ENCODE measurements at places on chromosomes 1 and 21.

DNA sequence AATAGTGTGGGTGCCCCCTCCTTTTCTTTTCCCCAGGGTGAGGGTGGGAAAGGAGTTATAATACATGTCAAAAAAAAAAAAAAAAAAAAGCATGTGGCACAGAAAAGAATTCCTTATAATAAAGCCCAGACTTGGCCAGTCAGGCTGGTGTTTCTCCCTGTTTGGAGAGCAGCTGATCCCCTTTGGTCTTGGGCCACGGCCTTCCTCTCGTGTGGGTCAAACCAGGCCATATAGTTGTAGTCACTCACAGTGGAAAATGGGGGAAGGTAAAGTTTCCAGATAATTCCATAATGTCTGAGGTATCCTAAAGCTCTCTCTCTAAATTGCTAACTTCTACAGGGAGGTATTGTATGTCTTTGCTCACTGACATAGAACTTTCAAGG lies 22.0 kb downstream of the CLIC6 start:
- no peak for DNase-seq

- DNase-seq: no peak
Measured at GRCh38 chr1:226534098-226534497, 14.5 kb upstream of the STUM start.

GRCh38 chr1:24714859-24715520 lies 30.3 kb upstream of the CLIC4 start:
- no peak for DNase-seq

GRCh38 chr1:119879510-119880434 lies 16.5 kb downstream of the ADAM30 start:
- DNase-seq: no peak

- DNase-seq: no peak
Measured at GRCh38 chr1:212827831-212828278, 19.6 kb downstream of the SPATA45 start.

- DNase-seq: no peak
Measured at GRCh38 chr1:55234016-55234415, 18.9 kb upstream of the USP24 start.

DNA sequence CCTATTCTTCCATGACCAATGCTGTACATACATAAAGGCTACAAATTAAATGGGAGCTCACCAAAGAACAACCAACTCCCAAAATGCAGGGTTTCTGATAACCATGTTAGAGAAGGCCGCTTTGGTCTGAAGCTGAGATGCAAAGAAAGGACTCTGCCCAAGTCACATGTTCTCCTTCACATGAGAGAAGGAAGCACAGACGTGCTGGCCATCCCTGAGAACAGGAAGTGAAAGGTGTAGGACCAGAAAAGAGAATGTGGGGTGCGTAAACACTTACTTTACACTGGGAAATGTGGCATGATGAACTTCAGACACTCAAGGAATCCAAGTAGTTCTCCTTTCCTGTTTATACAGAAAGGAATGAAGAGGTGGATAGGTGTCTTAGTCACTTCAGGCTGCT lies 31.7 kb upstream of the TADA1 start:
- DNase-seq: no peak

DNA sequence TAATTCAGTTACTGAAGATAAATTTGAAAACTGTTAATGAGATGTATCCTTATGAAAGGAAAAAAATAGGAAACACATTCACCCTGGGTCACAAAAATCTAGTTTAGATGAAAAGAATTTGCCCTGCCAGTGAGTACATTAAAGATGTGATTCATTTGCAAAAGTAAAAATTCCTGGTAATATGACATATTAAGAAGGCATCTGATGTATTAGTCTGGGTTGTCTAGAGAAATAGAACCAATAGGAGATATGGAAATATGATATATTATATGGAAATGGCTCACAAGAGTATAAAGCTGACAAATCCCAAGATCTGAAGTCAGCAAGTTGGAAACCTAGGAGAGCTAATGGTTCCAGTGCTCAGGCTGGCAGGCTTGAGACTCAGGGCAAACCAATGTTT lies 153.8 kb downstream of the MRPL39 start:
- DNase-seq: no peak

- peak; percentile 34 for DNase-seq
Measured at GRCh38 chr21:42162831-42163510, 56.0 kb upstream of the ABCG1 start.

GRCh38 chr1:154770897-154771594 lies 99.0 kb downstream of the KCNN3 start:
- no peak for DNase-seq

DNA sequence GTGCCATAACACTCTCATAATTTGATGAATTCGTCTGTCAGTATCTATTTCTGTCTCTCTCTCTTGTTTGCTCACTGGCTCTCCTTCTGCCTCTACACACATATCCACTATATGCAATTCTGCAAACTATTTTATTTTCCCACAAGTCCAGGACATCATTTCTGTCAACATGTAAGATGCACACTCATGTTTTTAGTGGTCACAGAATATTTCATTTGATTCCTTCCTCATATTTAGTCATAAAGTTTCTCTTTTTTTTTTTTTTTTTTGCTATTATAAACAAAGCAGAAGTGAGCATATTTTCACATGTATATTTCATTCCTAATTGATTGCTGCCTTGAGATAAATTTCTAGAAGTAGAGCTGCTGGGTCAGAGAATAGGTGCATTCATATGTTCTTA lies 165.3 kb downstream of the PGBD5 start:
- DNase-seq: no peak

GRCh38 chr21:10463156-10463555 lies 58.2 kb upstream of the TPTE start:
- no peak for DNase-seq

DNA sequence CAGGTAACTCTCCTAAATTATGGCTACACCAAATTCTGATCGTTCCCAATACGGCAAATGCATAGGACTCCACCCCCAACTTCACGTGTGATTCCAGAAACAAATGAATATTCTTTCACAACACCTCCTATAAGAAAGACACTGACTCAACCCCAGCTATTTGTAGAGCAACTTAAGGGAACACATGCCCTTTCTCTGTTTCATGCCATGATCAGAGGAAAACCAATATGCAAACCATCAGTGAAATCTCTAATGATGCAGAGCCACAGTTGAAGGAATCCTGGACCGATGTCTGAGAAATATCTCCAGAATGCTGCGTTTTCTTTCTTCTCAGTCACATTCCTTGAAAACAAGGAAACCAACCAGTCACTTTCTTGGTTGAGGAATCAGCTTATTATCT lies 164.2 kb upstream of the PTBP2 start:
- no peak for DNase-seq

DNA sequence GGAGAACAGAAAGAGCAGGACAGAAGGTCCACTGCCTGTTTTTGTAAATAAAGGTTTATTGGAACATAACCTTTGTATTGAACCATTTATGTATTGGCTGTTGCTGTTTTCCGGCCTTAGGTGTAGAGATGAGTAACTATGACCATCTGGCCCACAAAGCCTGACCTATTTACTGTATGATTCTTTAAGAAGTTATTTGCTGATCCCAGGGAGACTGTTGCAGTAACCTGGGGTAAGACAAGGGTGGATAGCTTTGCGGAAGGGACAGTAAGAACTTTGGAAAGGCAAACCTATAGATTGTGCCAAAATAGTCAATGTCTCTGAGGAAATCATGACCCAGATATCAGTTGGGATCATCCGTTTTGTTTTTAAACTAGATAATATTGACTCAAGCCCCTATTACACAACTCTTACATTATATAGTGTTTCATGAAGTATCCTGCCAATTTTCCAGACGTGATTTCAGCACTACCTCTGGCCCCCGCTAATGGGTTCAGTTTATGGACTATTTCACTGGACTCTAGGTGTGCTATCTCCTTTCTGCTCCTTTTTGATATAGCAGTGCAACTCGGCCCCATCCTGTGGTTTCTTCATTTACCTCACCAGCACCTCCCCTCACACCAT lies 20.8 kb upstream of the TLCD4 start:
- no peak for DNase-seq

GRCh38 chr1:241640867-241641622 lies 876 bp upstream of the CHML start:
- no peak for DNase-seq

GRCh38 chr1:116425987-116426386 lies 52.9 kb downstream of the ATP1A1 start:
- DNase-seq: no peak

DNA sequence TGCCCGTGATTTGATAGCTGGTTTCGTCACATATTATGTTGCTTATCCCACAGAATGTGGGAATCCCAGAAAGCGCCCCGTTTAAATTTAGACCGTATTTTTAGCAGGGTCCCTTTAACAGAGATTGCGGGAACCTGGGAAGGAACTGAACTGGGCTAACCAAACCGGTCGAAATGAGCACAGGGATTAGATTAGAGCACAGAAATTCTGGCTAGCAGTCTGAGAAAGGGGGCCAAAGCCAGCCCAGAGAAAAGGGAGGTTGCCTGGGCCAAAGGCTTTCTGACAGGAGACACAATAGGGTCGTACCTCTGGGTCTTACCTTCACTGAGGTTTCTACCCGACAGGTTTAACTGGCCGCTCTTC lies 327 bp downstream of the LRRC40 start:
- DNase-seq: no peak

DNA sequence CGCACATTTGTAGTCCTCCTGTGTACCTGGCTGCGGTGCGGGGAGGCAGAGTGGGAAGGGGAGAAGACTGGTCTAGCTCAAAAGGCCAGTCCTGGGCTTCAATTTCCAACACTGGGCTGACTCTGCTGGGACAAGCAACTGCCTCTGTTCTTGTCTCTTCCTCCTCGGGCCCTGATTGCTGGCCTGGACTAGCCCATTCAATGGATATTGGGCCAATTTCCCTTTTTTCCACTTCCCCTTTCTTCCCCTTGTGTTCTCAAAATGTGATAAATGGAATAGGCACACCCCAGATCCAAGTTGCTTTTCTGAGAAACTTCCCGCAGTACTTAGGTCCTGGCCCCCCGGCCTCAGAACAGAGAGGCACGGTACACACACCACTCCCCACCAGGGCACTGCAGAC lies 48.2 kb downstream of the SPSB1 start:
- no peak for DNase-seq

GRCh38 chr1:93757256-93758036 lies 75.8 kb upstream of the BCAR3 start:
- no peak for DNase-seq

- DNase-seq: no peak
Measured at GRCh38 chr1:39988618-39989343, 33.8 kb downstream of the MFSD2A start.

DNA sequence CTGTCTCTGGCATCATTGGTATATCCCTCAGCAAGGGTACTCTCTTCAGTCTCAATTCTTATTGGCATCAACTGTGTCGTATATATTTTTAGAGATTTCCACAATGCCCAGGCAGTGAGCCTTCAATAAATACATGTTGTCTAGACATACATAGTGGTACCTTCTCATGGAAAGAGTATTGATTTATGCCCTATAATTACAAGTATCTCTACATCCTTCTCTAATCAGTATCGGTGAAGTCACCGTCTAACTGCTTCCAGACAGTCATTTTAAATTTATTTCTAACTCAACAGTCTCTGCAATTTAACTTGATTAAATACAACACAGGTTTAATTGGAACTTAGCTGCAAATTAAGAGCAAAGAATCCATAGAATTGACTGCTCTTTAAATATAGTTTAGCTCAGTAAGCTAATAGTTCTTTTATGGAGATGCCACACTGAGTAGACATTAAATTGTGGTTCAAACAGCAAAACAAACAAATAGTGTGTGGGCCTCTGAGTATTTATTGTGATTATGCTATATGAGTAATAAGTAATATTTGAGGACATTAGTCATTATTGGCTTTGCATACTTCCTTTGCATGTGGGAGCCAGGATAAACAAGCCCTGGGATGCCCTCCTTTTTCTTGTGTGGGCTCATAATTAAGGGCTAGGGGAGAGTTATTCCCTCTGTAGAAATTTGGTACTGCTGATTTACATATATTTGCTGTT lies 126.9 kb upstream of the DUSP10 start:
- no peak for DNase-seq

Measured in hematopoietic multipotent progenitor cell (in vitro differentiated cells).